ENCODE measurements at places on chromosomes 13 and 19.

DNA sequence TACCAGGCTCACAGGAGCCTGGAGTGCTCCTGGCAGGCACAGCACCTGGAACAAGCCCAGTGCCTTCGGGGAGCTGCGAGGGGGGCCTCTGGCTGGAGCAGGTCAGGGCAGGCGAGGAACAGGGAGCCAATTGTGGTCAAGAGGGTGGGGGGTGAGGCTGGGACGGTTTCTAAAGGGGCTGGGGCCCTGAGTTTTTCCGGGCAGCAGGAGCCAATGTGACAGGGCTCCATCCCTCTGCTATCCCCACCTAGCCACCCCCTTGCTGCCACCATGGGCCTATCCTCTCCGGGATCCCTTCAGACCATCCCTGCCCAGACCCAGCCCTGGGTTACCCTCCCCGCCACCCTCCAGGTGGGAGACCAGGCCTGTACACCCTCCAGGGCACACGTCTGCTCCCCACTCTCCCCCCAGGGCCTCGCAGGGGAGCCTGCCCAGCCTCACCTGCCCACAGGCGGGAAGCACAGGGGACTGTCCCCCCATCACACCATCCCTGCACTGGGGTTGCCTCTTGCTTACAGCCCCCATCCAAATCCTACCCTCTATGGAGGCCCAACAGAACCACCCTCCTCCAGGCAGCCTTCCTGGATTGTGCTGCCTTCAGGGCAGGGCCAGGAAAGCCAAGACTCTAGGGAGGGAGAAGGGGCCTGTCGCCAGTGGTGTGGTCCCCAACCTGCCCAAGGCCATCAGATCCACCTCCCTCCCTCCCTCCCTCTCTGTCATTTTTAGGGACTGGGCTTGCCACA is 121.0 kb downstream of the URI1 start:
- no peak for DNase-seq

DNA sequence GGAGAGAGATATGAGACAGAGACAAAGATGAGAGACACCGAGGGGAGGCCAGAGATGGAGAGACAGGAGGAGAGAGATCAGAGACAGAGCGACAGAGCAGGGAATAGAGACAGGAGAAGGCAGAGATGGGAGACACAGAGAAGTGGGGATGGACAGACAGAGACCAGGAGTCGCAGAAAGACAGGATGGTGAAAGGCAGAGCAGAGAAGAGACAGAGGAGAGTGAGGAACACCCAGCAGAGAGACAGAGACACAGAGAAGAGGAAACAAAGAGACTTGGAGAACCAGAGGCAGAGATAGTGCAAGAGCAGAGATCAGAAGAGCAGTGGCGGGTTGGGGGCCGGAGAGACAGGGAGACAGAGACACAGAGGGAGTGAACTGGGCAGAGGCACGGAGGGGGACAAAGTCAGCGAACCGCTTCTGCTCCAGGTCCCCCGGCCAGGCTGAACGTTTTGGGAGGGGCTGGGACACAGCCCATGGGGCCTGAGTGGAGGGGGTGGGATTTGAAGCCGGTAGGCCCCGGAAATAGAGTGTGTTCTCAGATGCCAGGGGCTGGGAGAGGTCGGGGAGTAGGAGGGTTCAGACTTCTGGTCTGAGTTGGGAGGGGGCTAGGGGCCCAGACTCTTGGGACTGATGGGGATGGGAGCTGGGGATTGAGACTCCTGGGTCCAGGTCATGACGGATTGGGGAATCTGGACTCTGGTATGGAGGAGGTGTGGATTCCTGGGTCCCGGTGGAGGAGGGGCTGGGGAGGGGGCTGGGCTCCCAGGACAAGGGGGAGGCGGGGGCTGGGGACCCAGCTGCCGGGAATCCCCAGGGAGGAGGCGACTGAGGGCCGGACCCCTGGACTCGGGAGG is 654 bp downstream of the ZNF579 start:
- no peak for DNase-seq

- no peak for DNase-seq
Observed at GRCh38 chr13:39536906-39537305, 66.1 kb downstream of the LHFPL6 start.

DNA sequence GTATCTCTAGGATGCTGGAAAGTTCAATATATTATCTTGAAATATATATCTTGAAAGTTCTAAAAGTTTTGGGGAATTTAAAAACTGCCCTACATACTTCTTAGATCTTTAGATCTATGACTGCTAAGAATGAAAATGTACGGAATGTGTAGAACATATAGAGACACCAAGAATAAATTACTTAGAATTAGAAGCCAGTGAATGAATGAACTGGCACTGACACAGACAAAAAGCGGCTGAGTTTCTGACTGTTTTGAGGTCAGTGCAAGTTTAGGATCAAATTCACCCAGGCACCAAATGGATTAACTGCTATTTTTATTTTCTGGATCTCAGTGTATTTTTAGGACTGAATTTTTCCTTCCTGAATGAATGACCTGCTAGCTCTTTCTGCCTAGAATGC is 411.2 kb downstream of the KCTD12 start:
- DNase-seq = no peak

GRCh38 chr13:113426591-113426986 is 26.7 kb downstream of the ADPRHL1 start:
- DNase-seq = no peak

All from stimulated activated CD8-positive, alpha-beta memory T cell treated with anti-CD3 and anti-CD28 coated beads, Interleukin-2, amount 100 ng/mL, for 1 hour (primary cell).